ENCODE measurements at places on chromosomes 5 and 9. TPM values are rescaled to one million over a fixed set of nuclear protein-coding genes. Genes with fewer than 3 reads are reported as not detected.

DNA sequence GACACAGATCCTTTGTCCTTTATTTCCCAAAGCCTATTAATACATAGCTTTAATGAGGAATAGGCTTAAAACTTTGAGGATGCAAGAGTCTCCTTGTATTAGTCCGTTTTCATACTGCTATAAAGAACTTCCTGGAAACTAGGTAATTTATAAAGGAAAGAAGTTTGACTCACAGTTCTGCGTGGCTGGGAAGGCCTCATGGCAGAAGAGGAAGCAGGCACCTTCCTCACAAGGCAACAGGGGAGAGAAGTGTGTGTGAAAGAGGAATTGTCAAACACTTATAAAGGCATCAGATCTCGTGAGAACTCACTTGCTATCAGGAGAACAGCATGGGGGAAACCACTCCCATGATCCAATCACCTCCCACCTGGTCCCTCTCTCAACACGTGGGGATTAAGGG, 5.4 kb upstream of the CLK4 start:
- DNase-seq = no peak

GRCh38 chr9:126869368-126869767, 8.9 kb downstream of the ZBTB34 start:
- DNase-seq = no peak

DNA sequence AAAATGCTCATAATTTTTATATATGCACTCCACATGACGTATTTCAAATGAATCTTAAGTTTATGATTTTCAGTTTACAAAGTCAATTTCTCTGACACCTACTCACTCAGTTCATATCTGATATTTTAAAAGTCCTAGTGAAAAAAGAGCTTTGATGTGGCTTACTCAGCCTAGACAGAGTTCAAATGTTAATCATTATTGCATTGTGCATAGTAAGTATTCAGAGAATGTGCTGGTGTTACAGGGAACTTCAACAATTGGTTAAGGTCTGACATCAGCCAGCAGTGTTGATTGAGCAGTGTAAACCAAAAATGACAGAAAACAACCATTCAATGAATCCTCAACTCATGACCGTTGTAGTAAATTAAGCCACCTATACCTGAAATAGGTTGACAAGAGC, 147.2 kb upstream of the LHFPL2 start:
- DNase-seq = no peak

- no peak for DNase-seq
Observed at GRCh38 chr9:136535070-136535469, 10.8 kb downstream of the NOTCH1 start.

GRCh38 chr5:23012842-23013241, 159.7 kb upstream of the CDH12 start:
- DNase-seq = no peak

The SPINK6 gene
- total RNA-seq = 4.8 TPM
